ENCODE measurements at places on chromosomes 6 and 20. TPM values are rescaled to one million over a fixed set of nuclear protein-coding genes. Genes with fewer than 3 reads are reported as not detected.

DNA sequence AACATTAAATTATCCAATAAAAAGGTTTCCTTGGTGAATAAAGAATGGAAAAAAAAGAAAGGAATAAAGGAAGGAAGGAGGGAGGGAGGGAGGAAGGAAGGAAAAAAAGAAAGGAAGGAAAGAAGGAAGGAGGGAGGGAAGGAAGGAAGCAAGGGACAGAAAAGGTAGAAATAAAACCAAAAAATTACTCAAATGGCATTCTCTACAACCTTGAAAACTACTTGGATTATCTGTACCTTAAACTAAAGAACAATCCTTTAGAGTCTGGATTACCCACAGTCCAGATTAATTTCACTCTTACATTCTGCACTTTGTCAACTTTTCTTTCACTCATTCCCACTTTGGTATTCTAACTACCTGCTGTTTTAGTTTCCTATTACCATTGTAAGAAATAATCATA, 361.8 kb upstream of the ADGRB3 start:
- DNase-seq, result no peak

DNA sequence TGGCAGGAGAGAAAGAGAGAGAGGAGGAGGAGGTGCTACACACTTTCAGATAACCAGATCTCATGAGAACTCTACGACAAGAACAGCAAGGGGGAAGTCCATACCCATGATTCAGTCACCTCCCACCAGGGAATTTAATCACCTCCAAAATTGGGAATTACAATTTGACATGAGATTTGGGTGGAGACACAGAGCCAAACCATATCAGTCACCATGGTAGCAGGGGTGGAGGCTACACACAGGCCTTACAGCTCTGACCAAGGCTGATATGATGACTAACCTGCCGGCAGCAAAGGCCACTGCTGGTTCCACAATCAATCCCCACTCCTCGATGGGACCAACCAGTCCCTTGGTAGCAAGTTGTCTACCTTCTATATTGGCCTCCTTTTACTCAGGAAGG, 13.6 kb upstream of the RBM24 start:
- no peak for DNase-seq

CD2AP gene
- total RNA-seq, result 27.1 TPM

DNA sequence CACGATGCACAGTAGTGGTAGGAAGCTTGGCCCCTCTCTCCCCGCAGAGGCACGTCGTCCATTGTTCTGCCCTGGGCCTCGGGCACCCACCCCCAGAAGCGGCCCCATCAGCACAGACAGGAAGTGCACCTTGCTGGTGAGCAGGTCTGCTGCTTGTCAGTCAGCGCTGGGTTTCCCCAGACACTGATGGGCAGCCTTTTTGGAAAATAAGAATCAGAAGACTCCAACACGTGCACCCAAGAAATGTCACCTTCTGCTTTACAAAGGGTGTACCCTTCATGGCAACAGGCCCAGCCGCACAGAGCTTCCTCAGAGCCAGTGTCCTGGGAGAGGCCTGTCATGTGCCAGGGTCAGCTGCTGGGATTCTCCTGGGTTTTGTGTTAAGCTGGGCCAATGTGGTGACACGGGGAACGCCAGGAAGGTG, 34.7 kb upstream of the IRF4 start:
- no peak for DNase-seq

GRCh38 chr20:45363611-45364492, 896 bp downstream of the SYS1 start:
- no peak for DNase-seq

DNA sequence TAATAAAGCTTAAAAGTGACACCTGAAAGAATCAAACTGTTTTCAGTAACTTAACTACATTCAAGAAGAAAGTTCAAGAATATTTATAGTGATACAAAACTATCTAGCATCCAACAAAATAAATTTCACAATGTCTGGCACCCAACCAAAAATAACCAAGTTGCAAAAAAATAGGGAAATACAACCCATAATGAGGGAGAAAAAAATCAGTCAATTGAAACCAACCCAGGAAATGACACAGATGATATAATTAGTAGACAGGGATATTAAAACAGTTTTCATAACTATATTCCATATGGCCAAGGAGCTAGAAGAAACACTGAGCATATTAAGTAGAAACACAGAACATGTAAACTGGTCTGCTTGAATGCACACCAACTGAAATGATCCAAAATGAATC, 120.2 kb upstream of the BEND3 start:
- no peak for DNase-seq

DNA sequence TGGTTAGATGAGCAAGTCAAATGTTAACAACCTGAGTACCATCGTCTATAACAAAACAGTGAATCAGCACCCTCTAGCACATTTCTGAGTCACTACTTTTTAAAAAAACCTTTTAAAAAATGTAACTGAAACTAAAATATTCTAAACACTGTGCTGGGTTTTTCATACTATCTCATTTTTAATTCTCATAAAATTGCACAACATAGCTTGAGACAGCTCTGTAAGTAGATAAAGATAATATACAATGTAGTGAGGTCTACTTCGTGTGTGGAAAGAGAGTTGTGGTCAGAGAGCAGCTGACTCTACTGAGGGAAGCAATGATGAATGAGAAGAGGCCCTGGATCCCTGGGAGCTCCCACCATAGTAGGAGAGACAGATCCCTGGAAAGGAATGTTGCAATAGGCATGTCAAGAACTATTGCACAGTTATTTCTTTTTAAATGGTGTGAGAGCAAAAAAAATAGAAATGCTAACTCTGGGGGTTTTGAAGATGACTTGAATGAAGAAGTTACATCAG, 13.6 kb upstream of the CALHM6 start:
- DNase-seq, result no peak

GRCh38 chr20:43870484-43870883, 44.2 kb upstream of the TOX2 start:
- DNase-seq, result no peak

GRCh38 chr6:113363048-113363798, 493.9 kb upstream of the MARCKS start:
- no peak for DNase-seq

- no peak for DNase-seq
These were observed 25.2 kb downstream of the TGM3 start for GRCh38 chr20:2320813-2321658.

DNA sequence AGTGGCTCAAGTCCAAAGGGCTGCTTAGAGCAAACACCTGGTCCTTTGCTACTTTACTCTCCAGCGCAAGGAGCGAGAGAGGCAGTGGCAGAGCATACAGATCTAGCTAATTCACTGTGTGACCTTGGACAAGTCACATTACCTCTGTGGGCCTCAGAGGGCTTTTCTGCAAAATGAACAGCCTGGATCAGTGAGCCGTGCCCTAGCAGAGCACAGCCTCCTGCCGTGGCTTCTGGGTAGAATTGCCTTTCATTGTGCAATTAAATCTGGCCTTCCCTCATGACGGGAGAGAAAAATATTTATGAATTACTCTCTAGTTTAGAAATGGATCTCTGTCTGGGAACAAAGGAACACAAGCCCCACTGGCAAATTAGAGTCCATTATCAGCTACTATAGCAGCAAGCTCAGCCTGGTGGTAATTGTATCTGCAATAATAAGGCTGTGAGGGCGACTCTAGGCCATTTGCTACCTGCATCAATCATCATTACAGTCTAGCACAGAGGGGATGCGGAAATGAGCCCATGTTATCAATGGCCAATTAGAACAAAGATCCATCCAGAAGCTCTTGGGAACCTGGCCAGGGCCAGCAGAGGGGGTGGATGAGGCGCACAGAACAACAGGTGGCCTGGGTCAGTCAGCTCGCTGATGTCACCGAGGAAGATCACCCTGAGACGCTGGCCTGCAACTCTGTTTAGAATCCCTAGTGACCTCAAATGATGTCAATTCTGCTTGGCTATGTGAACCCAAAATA, 114.2 kb upstream of the LY86 start:
- no peak for DNase-seq

- no peak for DNase-seq
These were observed 9.2 kb downstream of the DNAH8 start for GRCh38 chr6:38724343-38724742.

- no peak for DNase-seq
These were observed 65.1 kb downstream of the CGA start for GRCh38 chr6:87029711-87030314.

GRCh38 chr6:168366473-168366872, 46.9 kb upstream of the DACT2 start:
- DNase-seq, result no peak

DNA sequence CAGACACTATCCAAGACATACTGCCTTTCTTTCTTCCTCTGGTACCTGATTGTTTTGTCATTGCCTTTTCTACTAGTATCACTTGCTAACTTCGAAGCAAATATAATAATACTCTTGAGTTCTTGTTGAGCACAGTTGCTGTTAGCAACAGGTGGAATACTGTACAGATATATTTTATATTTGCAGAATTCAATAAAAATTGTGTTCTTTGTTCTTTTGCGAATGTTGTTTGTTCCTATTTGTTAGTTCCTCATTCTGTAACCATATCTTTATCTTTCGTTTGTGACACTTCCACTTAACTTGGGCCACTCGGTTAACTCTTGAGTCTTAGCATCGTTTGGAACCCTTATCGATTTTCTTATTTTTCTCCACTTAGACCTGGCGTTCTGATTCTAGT, 868 bp downstream of the CYB5R4 start:
- DNase-seq, result no peak

GRCh38 chr6:10591422-10592160, 70.4 kb downstream of the GCNT2 start:
- DNase-seq, result no peak

NKX2-4 gene
- total RNA-seq, result not detected

- no peak for DNase-seq
These were observed 278.6 kb downstream of the TBC1D32 start for GRCh38 chr6:121055572-121056163.

DNA sequence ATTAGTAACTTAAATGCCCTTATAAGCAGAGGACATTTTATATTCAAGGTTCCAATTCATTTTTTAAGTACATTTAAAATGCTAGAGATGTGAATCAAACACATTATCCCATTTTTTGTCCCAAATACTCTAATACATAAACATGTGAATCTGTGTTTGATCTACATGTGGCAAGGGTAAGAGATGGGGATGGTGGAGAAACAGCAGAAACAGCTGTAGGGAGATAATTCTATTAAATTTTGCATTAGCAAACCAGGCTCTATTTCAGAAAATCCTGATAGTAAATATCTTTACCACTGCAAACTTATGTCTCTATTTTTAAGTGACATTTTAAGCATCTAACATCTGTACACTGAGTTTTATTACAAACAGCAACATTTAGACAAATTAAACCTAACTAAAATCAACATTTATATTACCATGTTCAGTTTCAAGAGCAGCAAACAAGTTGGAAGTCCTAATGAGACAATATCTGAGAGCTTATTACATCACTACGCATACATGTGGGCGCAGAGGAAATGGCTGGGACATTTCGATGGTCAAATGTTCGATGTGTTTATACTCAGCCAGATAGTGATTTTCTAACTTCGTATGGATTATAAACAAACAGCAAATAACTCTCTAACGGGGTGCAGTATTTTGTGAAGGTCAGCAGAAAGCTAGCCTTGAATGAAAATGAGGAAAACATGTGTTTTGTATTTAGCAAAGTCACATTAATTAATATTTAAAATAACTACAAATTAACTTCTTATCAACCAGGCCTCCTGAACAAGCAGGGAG, 165.1 kb downstream of the GJA1 start:
- no peak for DNase-seq

DNA sequence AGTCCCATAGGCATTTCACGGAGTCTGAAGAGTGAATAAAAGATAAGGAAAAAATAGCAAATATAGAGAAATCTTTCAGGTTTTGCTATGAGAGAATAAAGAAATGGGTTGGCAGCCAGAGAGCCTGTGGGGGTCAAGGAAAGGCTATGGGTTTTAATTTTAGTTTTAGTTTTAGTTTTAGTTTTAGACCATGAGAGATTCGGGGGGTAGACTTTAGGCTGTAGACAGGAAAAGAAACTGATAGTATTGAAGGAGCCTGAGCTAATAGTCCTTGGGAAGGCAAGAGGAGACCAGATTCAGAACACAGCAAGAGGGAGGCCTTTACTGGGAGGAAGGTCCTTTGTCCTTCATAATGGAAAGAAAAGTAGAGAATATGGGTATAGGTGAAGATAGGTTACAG, 19.3 kb downstream of the DOP1A start:
- no peak for DNase-seq

GRCh38 chr6:142359271-142359960, 57.6 kb downstream of the ADGRG6 start:
- no peak for DNase-seq

DNA sequence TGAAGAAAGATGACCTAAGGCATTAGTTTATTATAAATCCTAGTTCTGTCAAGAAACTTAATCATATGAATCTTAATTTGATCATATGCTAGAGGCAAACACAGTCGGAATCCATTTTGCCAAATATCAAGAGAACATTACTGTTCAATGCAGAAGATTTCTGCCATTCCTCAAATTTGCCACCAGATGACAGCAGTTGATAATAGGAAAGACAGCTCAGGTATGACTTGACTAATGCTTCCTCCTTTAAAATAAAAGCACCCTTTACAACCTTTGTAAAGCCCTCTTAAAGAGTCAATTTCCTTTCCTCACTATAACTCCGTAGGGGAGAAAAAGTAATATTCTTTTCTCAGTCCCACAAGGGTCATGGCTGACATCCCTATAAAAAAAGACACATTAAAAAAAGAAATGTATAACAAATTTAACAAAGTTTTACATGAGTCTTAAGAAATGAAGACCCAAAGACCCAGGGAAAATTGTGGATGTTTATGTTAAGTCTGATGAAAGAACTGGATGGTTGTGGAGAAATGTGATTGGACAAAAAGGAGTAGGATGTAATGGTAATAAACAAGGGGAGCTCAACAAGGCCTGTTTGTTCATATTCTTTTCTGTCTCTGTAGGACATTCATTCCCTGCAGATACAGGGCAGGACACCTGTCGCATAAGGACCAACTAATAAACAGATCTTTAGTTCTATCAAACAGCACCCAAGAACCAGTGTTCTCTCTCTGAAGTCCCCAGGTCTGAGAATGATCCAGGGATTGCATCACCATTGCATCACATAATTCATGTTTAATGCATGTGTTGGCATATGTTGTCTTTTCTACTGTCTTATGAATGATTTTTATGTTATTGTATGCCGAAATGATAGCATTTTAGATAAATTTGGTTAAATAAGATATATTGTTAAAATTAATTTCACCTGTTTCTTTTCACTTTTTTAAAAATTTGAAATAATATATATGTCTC, 23.0 kb upstream of the IL17A start:
- DNase-seq, result no peak

All from activated CD4-positive, alpha-beta memory T cell treated with anti-CD3 and anti-CD28 coated beads, Interleukin-2, amount 10 ng/mL, durations not matched to agents 7 days and 5 days (primary cell).